Naive thymus-derived CD4-positive, alpha-beta T cell (primary cell): ENCODE measurements at places on chromosomes 12 and 14.

GRCh38 chr12:14937689-14938088, 648 bp downstream of the ERP27 start:
- DNase-seq = no peak

GRCh38 chr12:54360717-54361456, 3.4 kb downstream of the GPR84 start:
- DNase-seq = peak; percentile 50

DNA sequence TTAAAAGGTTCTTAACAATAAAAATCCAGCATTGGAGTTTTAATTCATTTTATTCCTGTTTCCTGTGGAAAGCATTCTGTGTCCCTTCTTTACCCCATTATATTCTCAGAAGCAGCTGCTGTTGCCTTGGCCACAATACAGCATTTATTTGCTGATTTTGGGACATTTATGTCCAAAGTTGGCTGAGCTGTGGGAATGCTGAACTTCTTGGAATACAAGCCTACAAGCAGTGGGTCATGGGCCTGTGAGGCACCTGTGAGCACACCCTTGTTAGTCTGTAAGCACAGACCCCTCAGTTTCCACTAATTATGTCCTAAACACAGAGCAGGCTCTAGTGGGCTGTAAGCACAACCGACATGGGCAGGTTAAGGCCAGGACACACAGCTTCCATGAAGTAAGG, 122.2 kb upstream of the IGF1 start:
- DNase-seq = no peak

- DNase-seq = peak; percentile 45
Measured at GRCh38 chr12:124636138-124636978, 68.9 kb upstream of the NCOR2 start.

GRCh38 chr14:50469982-50470381, 62.4 kb downstream of the MAP4K5 start:
- DNase-seq = no peak

DNA sequence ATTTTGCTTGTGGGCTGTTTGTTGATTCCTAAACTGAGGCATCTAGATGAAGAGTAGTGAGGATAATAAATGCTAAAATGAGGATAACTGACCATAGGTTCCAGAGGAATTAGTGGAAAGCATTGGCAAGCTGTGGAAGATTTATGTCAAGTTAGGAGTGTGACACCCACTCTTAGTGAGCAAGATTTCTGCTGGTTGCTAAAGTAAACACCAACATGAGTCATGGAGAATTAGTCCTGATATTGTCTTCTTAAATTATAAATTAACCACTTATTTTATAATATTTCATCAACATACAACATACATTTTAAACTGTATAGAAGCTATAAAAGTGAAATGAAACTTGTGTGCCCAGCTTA, 328.2 kb downstream of the RPL10L start:
- DNase-seq = no peak

DNA sequence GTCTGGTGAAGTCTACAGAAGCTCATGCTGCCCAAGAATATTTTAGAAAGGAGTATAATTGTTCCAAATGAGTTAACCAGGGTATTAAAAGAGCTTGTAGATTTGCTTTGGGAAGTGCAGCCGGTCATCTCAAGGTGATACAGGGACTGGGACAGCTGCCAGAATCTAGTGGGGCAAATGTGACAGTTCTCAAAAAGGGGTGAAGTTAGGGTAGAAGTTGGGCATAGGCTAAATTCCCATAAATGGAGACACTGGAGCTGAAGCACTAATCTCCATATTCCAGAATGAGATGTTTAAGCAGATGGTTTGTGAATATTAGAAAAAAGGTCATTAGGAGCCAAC, 94.7 kb downstream of the ANO6 start:
- no peak for DNase-seq

DNA sequence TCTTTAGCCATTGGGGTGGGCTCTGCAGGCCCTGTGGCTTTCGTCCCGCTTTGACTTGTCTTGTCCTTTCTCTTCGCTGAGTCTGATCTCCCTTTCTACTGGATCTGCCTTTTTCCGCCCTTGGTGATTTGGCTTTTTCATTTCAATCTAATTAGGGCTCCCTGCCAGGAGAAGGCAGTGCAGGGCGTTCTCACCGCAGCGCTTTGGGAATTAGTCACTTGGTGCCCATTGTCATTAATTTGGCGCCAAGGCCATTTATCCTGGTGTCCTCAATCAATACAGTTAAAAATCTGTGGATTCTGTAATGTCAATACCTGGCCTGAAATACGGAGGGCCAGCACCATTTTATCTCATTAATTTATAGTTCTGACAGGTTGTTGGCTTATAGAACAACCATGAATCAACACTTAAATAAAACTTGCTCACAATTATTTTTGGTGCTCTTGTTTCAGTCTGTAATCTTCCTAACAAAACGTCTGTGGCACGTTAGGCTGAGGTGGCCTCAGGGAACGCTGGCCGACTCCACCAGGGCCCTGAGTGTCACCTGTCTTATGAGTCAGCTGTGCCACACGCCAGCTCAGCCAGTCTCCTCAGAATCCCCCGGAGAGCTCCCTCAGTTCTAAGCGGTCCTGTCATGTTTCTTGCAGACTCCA, 115.7 kb downstream of the BEGAIN start:
- no peak for DNase-seq
